WERI-Rb-1 (cell line): ENCODE measurements at places on chromosomes 13 and 19.
A peak's percentile ranks its signal among the peaks of the same experiment; 100 is the strongest.

DNA sequence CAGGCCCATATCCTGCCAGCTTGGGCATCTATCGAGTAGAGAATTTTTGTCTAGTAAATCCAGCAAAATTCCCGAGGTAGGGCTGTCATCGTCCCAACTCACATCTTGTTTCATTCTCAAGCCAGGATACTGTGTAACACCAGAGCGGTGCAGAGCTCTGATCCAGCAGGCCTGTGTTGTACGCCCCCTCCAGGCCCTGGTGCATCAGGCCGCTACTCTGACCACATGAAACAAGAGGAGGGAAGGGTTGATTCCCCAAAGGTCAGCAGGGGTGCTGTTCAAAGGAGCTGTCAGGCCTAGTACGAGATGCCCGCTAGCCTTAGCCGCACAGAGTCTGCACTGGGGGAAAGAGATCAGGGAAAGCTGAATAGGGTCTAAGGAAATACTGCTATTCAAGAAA, 276.0 kb downstream of the SLC7A1 start:
- no peak for DNase-seq

GRCh38 chr19:30480097-30480496, 107.9 kb downstream of the ZNF536 start:
- DNase-seq = no peak

- no peak for DNase-seq
Measured at GRCh38 chr13:99165753-99166587, 34.7 kb upstream of the UBAC2 start.

GRCh38 chr13:113845055-113845454, 18.8 kb downstream of the GAS6 start:
- DNase-seq = peak; percentile 10

DNA sequence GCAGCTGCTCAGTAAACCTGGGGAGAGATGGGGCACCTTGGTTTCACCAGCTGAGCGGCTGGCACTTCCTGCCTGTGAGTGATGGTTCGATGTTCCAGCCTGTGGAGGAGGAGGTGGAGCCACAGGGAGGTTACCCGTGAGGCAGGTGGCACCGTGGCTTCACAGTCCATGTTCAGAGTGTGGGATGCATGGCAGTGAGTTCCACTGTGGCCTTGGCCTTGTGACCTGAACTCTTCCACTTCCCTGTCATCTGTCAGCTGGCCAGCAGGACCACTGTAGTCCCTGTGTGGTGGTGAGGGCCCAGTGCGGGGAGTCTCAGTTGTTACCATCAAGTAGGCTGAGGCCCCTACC, 16.9 kb downstream of the SMARCA4 start:
- DNase-seq = no peak

GRCh38 chr13:30465343-30465592, 468 bp downstream of the HMGB1 start:
- DNase-seq = no peak

GRCh38 chr13:111213964-111214726, 99.0 kb downstream of the ARHGEF7 start:
- no peak for DNase-seq

DNA sequence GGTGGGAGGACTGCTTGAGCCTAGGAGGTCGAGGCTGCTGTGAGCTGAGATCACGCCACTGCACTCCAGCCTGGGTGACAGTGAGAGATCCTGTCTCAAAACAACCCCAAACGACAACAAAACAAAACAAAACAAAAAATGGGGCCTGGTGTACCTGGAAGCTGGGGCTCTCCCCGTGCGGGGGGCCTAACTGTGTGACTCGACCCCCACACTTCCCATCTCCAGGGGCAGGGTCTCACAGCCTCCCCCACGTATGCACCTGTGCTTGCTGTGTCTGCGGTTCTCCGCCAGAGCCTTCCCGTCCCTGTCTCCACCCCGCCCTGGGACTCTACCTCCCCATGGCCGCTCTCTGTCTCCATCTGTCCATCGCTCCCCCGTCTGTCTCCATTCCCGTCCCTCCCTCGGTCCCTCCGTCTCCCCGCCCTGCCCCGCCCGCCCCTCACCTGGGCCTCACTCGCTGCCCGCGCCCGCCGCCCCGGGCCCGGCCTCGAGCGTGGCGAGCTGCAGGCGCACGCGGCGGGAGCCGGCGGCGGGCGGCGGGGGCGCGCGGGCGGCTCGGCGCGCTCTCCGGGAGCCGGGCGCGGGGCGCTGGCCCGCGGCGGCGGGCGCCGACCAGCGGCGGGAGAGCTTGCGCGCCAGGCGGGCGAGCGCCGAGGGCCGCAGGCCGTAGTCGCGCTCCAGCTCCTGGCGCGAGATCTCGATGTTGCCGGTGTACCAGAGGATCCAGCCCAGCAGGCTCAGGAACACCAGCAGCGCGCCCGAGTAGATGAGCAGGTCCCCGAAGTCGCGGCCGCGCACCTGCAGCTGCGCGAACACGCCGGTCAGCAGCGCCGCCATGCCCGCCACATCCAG, 587 bp downstream of the TMEM238 start:
- DNase-seq = peak; percentile 61

- DNase-seq = no peak
Measured at GRCh38 chr19:40025938-40026596, 29.2 kb downstream of the ZNF546 start.

GRCh38 chr13:38013676-38014075, 144.1 kb upstream of the TRPC4 start:
- no peak for DNase-seq

GRCh38 chr19:6100284-6100915, 9.9 kb downstream of the RFX2 start:
- DNase-seq = peak; percentile 43

DNA sequence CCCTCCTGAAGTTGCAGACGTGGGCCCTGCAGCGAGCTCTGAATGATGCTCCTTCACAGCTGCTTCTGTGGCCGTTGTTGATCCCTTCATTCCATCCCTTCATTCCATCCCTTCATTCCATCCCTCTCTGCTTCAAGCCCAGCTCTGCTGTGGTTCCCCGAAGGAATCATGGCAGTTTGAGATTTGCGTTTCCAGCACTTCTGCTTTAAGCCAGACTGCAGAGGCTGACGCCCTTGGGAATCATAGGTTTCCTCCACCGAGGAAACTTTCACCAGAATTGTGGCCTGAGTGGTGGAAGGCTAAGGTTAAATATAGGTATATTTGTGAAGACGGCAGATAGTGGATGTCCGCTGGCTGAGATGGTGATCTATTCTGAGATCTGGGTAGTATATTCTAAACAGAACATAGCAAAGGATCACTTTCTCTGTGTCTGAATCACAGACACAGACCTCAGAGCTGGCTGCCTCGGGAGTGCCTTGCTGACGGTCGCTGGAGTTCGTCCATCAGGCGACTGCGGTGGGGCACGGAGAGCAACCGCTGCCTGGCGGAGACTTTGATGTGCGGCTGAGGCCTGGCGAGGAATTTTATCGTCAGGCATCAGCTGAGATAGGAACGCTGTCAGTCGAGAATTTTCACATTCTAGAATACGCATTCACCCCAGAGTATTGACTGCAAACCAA, 42.8 kb upstream of the DCUN1D2 start:
- no peak for DNase-seq

GRCh38 chr13:43232144-43232872, 208.9 kb downstream of the DNAJC15 start:
- DNase-seq = no peak

DNA sequence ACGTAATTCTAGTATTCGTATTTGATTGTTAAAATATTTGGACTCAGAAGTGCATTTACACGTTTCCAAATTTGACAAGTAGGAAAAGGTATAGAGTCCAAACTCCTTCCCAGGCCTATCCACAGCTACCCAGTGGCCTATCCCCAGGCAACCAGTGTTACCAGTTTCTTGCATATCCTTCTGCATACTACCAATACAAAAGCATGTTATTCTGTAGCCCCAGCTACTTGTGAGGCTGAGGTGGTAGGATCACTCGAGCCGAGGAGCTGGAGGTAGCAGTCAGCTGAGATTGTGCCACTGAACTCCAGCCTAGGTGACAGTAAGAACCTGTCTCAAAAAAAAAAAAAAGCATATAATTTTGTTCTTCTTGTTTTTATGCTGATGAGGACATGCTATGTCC, 67.1 kb downstream of the LRCH1 start:
- DNase-seq = no peak

DNA sequence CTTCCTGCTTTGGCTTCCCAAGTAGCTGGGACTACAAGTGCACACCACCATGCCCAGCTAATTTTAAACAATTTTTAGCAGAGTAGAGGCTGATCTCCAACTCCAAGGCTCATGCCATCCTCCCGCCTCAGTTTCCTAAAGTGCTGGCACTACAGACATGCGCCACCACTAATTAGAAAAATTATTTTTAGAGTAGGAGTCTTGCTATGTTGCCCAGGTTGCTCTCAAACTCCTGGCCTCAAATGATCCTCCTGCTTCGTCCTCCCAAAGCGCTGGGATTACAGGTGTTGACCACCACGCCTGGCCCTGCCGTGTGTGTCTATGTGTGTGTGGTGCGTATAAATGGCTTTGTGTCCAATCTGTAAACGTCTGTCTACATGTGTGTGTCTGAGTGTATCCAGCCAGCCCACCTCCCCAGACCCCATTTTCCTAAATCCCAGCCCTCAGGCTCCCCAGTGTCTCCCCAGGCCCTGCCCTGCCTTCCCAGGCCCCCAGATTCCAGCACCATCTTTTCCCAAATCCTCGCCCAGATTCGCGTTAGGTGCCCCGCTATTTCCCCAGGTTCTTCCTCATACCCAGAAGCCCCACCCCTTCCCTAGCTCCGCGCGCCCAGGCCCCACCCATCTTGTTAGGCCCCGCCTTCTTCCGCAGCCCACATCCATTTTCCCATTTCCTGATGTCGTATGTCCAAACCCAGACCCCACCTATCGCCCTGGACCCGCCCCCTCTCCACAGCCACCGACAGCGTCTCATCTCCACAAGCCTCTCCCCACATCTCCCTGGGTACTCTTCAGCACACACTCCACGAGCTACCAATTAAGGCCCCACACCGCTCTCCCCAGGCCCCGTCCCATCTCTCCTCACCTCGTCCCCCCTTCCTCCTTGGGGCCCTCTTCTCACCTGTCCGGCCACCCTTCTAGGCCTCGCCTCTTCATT, 24.9 kb downstream of the SLC8A2 start:
- no peak for DNase-seq

- no peak for DNase-seq
Measured at GRCh38 chr19:9641810-9642209, 20.8 kb upstream of the ZNF561 start.

GRCh38 chr19:57515255-57515654, 11.9 kb upstream of the ZNF549 start:
- no peak for DNase-seq

GRCh38 chr13:61029064-61029463, 386.6 kb downstream of the PCDH20 start:
- DNase-seq = peak; percentile 27

DNA sequence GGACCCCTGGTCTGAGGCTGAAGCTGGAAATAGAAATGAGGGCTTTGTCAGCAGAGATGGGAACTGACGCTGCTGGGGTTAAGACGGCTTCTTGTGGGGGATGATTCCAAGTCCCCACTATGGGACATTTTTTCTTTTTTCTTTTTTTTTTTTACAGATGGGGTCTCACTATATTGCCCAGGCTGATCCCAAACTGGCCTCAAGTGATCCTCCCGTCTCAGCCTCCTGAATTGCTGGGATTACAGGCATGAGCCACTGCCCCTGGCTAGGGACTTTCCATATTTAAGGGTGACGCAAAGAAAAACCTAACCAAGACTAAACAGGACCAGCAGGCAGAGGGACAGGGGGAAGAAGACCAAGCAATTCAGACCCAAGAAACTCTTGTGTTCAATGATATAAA, 10.0 kb downstream of the LRFN3 start:
- no peak for DNase-seq

DNA sequence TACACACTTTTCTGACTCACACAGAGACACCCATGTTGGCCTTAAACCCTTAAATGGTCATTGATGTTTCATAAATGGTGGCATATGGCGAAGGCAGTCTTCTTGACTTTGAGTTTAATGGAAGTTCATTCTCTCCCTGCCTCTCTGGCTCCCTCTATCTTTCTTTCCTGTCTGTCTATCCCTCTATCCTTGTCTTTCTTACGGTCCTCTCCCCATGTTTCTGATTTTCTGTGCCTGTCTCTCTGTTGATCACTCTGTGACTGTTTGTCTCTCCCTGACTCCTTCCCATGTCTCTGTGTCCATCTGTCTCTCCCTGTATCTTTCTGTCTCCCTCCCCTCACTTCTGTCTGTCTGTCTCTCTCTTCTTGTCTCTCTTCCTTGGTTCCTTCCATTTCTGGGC, 43.2 kb upstream of the SHKBP1 start:
- no peak for DNase-seq

GRCh38 chr13:68066879-68067513, 836.9 kb upstream of the PCDH9 start:
- DNase-seq = no peak

DNA sequence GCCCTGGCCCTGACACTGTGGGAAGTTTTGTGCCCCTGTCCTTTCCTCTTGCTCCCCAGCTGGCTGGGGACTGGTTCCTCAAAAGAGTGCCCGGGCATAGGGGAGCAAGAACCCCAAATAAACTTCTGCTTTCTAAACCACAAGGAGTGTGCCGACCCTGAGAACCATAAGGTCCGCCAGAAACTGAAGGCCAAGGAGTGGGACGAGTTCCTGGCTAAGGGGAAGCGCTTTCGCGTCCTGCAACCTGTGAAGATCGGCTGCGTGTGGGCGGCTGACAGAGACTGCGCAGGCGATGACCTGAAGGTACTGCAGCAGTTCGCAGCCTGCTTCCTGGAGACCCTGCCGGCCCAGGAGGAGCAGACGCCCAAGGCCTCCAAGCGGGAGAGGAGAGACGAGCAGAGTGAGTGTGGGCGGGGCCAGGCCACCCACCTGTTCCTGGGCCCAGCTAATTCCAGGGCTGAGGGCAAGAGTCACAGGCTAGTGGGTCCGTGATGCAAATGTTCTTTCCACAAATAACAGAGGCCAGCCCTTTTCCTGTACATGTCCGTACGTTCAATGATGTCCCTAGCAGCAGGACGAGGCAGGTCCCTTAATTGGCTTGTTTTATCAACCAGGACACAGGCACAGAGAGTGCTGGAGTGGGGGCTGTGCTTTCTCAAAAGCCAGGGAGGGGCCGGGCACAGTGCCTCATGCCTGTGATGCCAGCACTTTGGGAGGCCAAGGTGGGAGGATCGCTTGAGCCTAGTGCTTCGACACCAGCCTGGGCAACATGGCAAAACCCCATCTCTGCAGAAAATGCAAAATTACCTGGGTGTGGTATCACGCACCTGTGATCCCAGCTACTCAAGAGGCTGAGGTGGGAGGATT, 25.6 kb downstream of the UBXN6 start:
- no peak for DNase-seq

GRCh38 chr19:1131718-1132551, 28.1 kb downstream of the GPX4 start:
- no peak for DNase-seq

GRCh38 chr13:70385852-70386251, 277.6 kb upstream of the KLHL1 start:
- DNase-seq = no peak

GRCh38 chr13:39023761-39024160, 14.1 kb downstream of the PROSER1 start:
- DNase-seq = no peak

- DNase-seq = no peak
Measured at GRCh38 chr13:111187960-111188541, 72.9 kb downstream of the ARHGEF7 start.

- DNase-seq = no peak
Measured at GRCh38 chr19:55590617-55591016, 8.7 kb downstream of the FIZ1 start.

- peak; percentile 26 for DNase-seq
Measured at GRCh38 chr19:46745521-46746280, at the start of gene FKRP. TSS of gene FKRP (plus strand) at chr19:46746057. CDS start at chr19:46755451, 9,394 bp downstream.

- DNase-seq = no peak
Measured at GRCh38 chr13:24694907-24695306, 14.7 kb downstream of the ATP12A start.
